ENCODE measurements at places on chromosomes 13 and 19.

GRCh38 chr19:56145698-56146097 lies 4.6 kb downstream of the ZNF444 start:
- DNase-seq = no peak

GRCh38 chr13:75550159-75550567 lies 572 bp downstream of the UCHL3 start:
- DNase-seq = peak; percentile 31

DNA sequence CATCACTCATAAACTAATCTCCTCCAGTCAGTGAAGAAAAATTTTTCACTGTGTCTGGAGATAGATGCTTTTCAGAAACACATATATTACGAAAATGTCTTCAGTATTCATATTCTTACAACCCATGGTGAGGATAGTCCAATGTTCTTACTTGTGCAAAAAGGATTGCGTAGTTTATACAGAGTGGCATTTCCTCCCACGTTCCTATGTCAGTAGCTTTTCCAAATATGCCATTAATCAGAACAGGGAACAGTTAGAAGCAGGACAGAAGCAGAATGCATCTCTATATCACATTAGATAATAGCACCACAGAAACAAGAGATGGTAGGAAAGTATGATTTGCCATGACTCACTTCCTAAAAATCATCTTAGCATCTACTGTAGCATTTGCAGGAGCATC lies 282.9 kb downstream of the SLITRK5 start:
- no peak for DNase-seq

- DNase-seq = no peak
Observed at GRCh38 chr13:85503797-85504196, 295.4 kb downstream of the SLITRK6 start.

- DNase-seq = no peak
Observed at GRCh38 chr13:113402471-113403254, 38.7 kb upstream of the GRTP1 start.

- no peak for DNase-seq
Observed at GRCh38 chr19:47143322-47144073, 12.9 kb downstream of the SAE1 start.

GRCh38 chr13:69243366-69243765 lies 864.3 kb upstream of the ATXN8OS start:
- DNase-seq = no peak

DNA sequence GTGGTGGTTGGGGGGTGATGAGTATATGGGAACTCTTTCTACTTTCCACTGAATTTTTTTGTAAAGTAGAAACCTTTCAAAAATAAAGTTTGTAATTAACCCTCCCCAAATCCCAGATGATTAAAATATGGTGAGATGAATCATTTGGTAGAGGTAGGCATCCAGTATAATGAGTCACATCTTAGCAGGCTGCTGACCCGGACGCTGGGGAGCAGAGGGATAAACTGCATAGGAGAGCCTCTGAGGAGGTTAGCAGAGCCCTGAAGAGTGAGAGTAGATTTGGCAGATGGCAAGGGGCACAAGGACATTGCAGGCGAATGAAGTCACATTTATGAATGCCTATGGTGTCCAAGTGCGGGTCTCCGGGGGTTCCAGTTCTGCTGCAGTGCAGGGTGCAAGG lies 293.8 kb downstream of the FGF9 start:
- no peak for DNase-seq

- no peak for DNase-seq
Observed at GRCh38 chr19:29598496-29598895, 7.6 kb upstream of the POP4 start.

GRCh38 chr13:26179344-26179743 lies 42.8 kb downstream of the RNF6 start:
- DNase-seq = no peak

GRCh38 chr19:51354742-51355148 lies 11.4 kb downstream of the ETFB start:
- peak; percentile 63 for DNase-seq

GRCh38 chr19:13935765-13936510 lies 2.3 kb downstream of the PODNL1 start:
- DNase-seq = no peak

DNA sequence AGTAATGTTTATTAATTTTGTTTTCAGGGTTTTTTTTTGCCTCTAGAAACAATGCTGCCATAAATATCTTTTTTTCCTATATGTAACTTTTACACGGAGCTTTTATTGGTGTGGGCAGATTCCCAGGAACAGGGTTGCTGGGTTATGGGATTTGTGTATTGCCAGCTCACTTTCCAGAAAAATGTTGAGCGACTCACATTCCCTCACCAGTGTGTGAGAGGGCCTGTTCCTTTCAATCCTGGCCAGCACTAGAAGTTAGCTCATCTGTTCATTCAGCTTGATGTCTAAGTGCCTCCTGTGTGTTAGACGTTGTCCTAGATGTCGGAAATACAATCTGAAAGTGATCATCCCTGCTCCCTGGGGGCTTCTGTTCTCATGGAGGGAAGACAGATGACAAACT lies 2.6 kb downstream of the ZNF71 start:
- DNase-seq = no peak

DNA sequence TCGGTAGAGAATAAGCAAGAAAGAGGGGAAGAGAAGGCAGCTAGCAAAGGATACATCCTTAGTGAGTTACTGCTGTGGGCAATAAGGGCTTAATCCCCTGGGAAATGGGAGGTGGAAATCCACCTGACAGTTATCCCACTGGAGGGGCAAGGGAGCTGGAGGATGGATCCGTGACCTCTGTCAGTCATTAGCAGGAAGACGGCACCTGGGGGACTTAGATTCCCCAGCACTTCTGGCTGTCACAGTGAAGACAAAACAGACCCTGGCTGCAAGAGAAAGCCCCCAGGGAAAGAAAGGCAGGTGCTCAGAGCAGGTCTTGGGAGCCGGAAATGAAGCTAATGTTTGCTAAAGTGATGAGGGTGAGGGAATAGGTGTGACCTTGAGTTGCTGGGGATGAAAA lies 70.4 kb upstream of the MRI1 start:
- DNase-seq = no peak

DNA sequence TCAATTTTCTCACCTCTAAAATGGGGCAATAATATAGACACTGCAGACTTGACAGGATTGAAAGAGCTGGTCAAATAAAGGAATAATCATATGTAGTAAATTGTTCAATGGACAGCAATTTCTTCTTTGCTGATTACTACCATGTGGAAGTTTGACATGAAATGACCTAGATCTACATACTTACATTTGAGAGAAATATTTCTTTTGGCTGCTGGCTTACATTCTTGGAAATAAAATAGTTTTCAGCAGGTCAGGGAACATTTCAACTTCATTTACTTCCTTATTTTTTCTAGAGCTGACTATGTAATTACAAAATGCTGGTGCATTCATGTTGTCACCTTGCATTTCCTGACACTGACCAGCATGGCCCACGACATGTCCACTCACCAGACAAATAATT lies 294.6 kb upstream of the MIR17HG start:
- DNase-seq = no peak

- peak; percentile 13 for DNase-seq
Observed at GRCh38 chr19:771332-771785, 20.4 kb downstream of the MISP start.

DNA sequence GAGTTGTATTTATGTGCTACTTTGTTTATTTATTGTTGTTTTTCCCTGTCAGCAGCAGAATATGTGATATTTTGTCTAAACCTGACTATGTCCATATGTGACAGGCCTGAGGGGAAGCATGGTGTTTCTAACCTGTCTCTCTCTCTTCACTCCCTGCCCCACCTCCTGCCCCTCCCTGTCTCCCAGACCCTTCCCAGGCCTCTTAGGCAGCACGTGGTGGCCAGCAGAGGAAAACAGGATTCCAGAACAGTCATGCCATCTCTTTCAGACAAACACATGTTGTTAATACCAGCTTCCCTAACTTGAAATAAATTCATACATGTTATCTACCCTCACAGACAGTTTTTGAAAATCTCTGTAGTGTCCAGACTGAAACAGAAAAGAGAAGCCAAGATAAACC lies 31.0 kb upstream of the ATP11A start:
- no peak for DNase-seq

- no peak for DNase-seq
Observed at GRCh38 chr19:2552859-2553258, 76.9 kb downstream of the GADD45B start.

DNA sequence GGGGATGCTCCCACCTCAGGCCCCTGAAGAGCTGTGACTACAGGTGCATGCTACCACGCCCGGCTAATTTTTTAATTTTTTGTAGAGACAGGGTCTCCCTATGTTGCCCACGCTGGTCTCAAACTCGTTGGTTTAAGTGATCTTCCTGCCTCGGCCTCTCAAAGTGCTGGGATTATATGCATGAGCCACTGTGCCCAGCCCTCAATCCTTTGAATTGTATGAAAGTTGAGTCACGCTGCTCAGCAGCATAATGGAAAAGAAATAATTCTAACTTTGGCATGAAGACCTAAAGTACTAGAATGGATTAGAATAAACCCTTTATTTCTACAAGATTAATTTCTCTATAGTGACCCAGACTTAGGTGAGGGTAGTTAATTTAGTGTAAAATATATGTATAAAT lies 42.4 kb downstream of the MRPS31 start:
- DNase-seq = no peak

GRCh38 chr13:36412736-36413135 lies 19.6 kb upstream of the CCNA1 start:
- DNase-seq = no peak

GRCh38 chr13:46032341-46032740 lies 20.2 kb downstream of the ZC3H13 start:
- no peak for DNase-seq

DNA sequence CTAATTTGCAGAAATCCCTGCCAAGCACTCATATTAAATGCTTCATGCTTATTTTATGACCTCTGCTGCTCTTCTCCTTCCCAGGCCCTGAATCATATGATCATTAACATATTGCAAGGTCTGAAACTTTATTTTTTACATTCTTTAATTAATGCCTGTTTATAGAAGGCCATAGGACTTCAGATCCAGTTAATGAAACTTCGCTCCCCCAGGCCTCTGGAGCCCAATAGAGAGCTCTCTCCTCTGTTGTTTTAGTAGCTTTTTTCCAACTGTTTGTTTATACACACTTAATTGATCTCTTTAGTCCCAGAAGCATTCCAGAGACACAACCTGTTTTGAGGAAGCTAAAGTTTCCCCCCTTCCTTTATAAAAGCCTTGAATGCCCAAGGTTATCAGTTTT lies 68.3 kb downstream of the DACH1 start:
- DNase-seq = no peak

DNA sequence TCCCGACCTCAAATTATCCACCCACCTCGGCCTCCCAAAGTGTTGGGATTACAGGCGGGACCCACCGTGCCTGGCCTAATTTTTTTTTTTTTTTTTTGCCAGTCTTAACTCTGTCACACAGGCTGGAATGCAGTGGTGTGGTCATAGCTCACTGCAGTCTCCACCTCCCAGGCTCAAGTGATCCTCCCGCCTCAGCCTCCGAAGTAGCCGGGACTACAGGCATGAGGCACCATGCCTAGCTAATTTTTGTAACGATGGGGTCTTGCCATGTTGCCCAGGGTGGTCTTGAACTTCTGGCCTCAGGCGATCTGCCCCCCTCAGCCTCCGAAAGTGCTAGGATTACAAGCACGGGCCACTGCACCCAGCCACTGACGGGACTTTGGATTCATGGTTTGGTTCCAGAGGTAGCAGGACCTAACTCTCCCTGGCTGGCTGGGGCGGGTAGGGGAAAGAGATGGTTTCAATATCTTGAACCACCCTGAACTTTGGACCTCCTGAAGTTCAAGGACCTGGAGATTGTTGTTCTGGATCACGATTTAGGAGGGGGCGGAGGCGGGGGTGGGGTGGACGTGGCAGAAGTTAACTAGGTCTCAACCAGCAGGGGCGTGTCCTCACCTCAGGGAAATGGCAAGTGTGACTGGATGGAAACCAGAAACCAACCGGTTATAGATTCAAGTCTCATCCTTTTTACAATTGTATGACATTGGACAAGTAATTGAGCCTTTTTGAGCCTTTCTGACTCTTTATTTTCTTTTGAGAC lies 40.8 kb downstream of the IER2 start:
- DNase-seq = no peak

DNA sequence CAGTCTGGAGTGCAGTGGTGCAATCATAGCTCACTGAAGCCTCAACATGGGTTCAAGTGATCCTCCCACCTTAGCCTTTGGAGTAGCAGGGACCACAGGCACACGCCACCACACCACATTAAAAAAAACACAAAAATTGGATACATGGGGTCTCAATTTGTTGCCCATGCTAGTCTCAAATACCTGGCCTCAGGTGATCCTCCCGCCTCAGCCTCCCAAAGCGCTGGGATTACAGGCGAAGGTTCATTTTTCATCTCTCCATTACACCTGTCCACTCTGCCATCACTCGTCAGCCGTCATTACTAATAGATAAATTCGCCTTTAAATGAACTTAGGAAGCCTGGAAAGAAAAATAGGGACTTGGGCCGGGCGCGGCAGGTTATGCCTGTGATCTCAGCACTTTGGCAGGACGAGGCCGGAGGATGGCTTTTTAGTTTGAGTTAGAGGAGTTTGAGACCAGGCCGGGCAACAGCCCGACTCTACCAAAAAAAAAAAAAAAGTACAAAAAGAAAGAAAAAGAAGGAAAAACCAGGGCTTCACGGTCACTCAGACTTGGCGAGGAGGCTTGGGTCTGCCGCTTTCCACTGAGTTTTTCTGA lies 685 bp upstream of the SUPT5H start:
- no peak for DNase-seq

GRCh38 chr13:32829269-32829668 lies 187.0 kb upstream of the KL start:
- no peak for DNase-seq

DNA sequence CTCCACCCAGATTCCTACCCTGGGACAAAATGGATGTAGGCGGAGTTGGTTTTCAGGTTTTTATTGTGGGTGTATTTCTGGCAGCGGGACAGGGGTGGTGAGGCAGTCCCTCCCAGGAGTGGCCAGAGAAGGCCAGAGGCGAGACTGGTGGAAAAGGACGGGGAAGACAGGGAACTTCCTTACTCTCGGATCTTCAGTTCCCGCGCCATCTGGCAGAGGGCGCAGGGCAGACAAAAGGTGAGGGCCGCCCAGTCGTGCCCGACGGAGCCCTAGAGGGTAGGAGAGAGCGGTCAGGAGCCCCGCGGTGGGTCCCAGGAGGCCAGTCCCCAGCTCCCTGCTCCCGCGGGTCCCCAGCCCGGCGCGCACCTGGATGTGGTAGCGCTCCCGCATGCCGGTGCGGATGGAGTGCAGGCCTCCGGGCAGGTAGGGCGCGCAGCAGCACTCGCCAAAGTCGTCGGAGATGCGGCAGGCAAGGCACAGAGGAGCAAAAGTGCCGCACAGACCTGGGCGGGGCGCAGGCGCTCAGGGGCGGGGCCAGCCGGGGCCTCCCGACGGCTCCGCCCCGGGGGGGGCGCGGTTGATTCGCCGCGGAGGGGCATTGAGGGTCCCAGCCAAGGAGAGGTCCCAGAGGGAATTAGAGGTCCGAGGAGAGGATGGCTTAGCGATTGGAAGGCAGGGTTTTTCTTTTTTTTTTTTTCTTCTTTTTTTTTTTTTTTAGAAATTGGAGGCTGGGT lies 3.0 kb downstream of the CNFN start:
- peak; percentile 51 for DNase-seq

- DNase-seq = no peak
Observed at GRCh38 chr19:54518844-54519243, 16.2 kb downstream of the LAIR2 start.

- DNase-seq = no peak
Observed at GRCh38 chr19:18723871-18724377, 40.4 kb downstream of the CRTC1 start.

Measured in left kidney (tissue), 8 donors.